T-helper 22 cell (primary cell): ENCODE measurements at places on chromosomes 4 and X.

GRCh38 chrX:109378281-109378680 lies 103.6 kb downstream of the GUCY2F start:
- DNase-seq: no peak

GRCh38 chr4:181569553-181569952 lies 673.6 kb upstream of the TENM3 start:
- DNase-seq: no peak

DNA sequence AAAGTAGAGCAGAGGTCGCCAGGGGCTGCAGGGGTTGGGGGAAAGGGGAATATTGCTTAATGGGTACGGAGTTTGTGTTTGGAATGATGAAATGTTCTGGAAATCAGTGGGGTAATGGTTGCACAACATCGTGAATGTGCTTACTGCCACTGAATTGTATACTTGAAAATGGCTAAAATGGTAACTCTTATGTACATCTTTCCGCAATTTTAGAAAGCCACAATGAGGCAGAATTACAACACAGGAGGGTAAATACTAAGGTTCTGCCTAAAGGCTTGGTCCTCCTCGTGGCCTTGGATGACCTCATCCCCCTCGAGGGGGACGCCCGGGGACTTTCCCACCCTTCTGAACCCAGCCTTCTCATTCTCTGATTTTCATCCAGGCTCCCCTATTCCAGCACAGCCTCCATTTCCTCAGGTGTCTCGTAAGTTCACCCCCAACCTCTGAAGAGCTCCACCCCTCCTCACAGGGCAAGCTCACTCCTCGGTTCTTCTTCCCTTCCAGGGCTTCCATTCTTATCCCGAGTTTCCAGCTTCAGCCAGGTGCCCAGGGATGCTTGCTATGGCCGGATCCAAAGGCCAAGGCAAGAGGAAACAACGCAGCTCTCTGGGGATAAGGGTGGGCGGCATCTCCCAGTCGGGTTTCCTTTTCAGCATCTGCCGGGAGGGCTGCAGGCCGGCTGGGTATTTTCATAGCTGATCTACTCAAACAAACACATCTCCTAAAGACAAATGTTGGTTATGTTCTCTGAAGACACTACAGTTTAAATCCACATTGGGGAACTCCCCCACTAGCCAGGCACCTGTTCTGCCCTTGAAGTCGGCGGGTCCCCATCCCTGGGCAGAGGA lies 71.3 kb upstream of the ACSL1 start:
- no peak for DNase-seq

GRCh38 chrX:118254611-118255010 lies 91.3 kb upstream of the WDR44 start:
- no peak for DNase-seq

GRCh38 chrX:24242649-24243175 lies 71.2 kb downstream of the SUPT20HL2 start:
- DNase-seq: no peak

DNA sequence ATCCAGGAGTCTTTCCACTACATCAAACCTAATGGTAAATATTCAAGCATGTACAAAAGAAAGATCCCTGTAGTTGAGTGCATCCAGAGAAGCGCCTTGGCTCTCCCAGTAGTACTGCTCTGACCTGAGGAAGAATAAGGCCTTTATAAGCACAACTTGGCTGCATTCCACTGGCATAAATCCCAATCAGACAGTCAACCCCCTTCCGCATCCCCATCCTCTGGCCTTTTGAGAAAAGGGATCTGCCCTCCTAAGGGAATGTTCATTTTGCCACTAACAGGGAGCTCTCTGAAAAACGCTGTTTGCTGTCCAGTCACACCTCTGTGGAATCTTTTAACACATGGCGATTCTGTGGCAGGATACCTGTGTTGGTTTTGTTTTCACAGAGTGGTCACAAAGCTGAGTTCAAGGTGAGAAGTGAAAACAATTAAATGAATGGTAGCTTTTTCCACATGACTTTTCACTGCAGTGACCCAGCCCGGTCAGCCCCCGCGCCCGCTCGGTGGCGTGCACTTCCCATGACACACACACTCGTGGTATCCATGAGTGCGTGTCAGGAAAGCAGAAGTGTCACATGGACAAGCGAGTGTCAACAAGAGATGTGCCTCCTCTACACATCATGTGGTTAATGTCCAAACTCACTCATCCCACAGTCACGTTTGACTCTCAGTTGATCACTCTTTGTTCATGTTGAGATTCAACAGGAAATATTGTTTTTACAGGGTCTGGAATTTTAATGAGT lies 112.2 kb upstream of the ENPP6 start:
- no peak for DNase-seq

- DNase-seq: no peak
These were observed 72.0 kb upstream of the TRAM1L1 start for GRCh38 chr4:117157360-117157759.

DNA sequence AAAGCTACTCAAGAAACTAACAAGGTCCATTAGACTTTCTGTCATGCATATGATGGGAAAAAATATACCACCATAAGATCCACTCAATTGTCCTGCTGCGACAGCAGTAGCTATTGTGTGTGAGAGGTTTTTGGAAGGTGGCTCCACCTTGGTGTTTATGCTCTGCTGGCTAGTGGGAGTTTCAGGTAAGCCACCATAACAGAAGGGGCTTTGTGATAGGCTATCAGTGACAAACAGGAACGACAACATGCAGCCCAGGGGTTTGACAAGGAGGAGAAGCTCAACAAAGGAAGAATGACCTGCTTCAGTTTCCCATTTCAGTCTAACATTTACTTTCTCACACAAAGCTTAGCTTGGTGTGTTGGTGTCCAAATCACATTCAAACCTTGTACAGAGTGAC lies 182.6 kb downstream of the ATOH1 start:
- DNase-seq: no peak

GRCh38 chr4:17654701-17655100 lies 40.3 kb downstream of the MED28 start:
- no peak for DNase-seq

GRCh38 chr4:106502106-106502699 lies 133.6 kb upstream of the GIMD1 start:
- no peak for DNase-seq

DNA sequence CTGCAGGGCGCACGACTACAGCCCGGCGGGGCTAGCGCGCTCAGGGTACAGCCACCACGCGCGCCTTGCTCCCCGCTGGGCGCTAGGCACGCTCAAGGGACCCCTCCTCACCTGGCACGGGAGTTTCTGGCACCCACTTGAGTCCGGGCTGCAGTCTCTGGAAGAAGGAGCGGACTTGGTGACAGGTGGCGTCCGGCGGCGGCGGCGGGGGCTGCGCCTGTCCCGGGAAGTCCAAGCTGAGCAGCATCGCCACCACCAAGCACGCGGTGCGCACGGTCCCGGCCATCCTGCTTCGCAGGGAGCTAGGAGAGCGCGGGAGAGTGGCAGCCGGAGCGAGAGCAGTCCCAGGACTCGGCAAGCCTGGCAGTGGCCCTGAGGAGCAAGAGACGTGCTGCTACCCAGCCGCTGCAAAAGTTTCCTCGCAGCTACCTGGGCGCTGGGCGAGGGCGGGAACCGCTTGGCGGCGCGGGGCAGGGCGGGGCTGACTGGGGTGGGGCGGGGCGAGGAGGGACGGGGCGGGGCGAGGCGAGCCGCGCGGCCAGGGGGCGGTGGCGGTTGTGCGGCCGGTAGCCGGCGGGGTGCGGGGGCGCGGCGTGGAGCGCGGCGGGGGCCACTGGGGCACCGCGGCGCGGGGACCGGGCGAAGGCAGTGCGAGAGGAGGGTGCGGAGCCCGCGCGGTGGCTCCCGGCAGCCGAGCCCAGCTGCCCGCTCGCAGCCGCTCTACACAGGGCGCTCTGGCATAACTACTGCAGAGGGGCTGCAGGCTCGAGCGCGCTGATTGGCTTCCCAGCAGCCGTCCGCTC lies at the start of gene GPC3:
Gene GPC3 (minus strand): TSS at position 431 of the 803 bp plus-strand sequence.
- peak; percentile 3 for DNase-seq

- DNase-seq: no peak
These were observed 7.5 kb downstream of the TMEM144 start for GRCh38 chr4:158217763-158218162.

DNA sequence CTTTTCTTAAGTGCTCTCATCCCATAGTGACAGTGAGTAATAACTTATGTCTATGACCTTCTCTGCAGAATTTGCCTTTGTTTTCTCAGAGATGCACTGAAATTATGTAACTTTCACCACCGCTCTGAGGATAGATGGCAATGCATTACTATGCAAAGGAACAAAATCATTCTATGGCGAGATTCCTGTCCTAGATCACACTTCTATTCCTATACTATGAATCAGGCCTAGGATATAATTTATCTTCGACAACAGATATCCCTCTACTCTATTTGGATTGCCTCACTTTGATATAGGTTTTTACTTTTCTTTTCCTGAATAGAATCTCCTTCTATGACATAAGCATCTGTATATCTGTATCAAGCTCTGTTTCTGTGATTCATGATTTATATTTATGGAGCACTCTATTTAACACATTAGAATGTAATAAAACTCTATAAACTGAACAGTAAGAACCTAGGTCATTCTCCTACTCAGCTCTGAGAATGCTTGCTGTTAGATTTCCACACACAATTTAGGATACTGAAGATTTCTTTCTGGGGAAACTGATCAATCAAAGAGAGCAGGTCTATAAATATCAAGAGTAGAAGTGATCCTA lies 1082.3 kb upstream of the ADGRL3 start:
- DNase-seq: no peak

- no peak for DNase-seq
These were observed 209.3 kb downstream of the PTTG2 start for GRCh38 chr4:38169524-38169923.

DNA sequence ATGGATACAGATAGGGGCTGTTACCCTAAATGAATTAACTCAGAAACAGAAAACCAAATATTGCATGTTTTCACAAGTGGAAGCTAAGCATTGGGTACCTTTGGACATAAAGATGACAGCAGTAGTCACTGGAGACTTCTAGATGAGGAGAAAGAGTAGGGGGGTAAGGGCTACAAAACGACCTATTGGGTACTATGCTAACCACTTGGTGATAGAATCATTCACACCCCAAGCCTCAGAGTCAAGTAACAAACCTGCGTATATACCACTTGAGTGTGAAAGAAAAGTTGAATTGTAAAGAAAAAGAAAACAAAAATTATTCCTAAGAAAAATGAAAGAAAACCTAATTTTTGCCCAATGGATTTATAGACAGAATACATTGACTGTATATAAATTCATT lies 7.7 kb upstream of the ARAP2 start:
- DNase-seq: no peak

GRCh38 chr4:118727360-118727759 lies 42.2 kb downstream of the METTL14 start:
- DNase-seq: no peak

- DNase-seq: no peak
These were observed 20.4 kb upstream of the SFRP2 start for GRCh38 chr4:153809307-153809706.

- no peak for DNase-seq
These were observed 142.4 kb downstream of the ANXA5 start for GRCh38 chr4:121554382-121554781.

- DNase-seq: no peak
These were observed 164.2 kb downstream of the STIM2 start for GRCh38 chr4:27024805-27025204.

DNA sequence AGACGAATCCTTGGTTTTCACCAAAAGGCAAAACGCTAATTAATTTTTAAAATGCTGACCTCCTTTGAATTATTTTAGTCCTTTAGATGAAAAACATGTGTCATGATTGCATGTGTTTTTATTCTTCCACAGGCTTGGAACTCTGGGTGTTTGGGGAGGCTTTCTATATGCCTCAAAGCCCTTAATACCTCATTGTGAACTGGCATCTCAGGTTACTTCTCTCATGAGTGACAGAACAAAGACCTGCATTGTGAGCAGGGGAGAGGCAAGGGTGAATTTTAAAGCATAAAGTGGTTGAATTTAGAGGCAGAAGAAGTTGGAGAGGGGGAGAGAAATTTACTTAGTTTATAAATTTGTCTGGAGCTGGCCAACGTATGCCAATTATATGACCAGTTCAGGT lies 119.5 kb downstream of the ARSF start:
- DNase-seq: no peak

DNA sequence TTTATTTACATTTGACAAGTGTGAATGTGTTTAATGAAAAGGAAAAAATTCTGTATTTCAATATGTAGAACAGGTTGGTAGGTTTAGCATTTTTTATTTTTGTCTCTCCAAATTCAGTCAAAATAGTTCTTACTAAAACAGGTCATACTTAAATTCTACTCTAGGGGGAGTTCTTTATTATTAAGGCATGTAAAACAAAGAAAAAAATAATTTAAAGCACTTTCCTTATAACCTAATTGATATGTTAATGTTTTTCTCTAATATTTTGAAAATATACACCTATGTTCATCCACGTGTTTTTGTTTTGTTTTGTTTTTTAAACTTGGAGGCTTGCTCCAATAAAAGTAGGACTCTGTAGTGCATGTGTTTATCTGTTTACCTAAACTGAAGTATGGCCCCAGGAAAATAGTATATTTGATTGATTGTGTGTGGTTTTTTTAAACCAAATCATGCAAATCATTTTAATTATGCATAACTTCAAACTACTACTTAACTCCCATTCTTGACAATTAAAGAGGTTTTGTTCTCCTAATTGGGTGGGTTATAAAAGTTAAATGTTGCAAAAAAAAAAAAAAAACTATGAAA lies 562.7 kb downstream of the RPA4 start:
- DNase-seq: no peak

GRCh38 chrX:675279-675954 lies 44.8 kb downstream of the SHOX start:
- DNase-seq: no peak

DNA sequence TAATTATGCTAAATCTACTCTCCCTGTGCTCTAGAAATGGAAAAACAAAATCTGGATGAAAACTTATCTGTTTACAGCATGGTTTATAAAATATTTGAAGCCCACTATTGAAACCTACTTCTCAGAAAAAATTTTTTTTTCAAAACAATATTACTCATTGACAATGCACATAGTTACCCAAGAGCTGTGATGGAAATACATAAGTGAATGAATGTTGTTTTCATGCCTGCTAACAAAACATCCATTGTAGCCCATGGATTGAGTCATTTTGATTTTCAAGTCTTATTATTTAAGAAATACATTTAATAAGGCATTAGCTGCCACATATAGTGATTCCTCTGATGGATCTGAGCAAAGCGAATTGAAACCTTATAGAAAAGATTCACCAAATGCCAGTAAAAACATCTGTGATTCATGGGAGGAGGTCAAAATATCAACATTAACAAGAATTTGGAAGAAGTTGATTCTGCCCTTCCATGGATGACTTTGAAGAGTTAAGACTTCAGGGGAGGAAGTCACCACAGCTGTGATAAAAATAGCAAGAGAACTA lies 144.7 kb upstream of the HHIP start:
- DNase-seq: no peak

DNA sequence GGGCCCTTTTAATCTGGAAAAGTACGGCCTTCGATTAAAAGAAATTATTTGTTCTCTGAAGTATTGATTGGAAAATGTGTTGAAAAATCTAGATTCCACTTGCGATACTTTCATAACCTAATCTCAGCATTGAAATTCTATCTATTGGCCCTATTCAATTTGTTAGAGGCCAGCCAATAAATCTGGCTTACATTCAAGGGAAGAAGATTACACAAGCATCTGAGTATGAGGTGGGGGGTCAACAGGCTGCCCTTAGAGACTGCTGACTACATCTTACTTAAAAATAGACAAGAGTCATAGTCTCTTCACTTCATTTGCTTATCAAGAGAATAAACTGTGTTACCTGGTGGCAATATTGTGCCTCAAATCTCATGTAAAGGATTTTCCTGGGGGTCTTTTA lies 248.0 kb upstream of the KCNIP4 start:
- no peak for DNase-seq
